SJSA1 (cell line): ENCODE measurements at places on chromosomes 12 and 14. TPM values are rescaled to one million over a fixed set of nuclear protein-coding genes. Genes with fewer than 3 reads are reported as not detected.
A peak's percentile ranks its signal among the peaks of the same experiment; 100 is the strongest.

- DNase-seq, result peak; percentile 32
Observed at GRCh38 chr14:23047034-23047634, 5.1 kb downstream of the PSMB11 start.

DNA sequence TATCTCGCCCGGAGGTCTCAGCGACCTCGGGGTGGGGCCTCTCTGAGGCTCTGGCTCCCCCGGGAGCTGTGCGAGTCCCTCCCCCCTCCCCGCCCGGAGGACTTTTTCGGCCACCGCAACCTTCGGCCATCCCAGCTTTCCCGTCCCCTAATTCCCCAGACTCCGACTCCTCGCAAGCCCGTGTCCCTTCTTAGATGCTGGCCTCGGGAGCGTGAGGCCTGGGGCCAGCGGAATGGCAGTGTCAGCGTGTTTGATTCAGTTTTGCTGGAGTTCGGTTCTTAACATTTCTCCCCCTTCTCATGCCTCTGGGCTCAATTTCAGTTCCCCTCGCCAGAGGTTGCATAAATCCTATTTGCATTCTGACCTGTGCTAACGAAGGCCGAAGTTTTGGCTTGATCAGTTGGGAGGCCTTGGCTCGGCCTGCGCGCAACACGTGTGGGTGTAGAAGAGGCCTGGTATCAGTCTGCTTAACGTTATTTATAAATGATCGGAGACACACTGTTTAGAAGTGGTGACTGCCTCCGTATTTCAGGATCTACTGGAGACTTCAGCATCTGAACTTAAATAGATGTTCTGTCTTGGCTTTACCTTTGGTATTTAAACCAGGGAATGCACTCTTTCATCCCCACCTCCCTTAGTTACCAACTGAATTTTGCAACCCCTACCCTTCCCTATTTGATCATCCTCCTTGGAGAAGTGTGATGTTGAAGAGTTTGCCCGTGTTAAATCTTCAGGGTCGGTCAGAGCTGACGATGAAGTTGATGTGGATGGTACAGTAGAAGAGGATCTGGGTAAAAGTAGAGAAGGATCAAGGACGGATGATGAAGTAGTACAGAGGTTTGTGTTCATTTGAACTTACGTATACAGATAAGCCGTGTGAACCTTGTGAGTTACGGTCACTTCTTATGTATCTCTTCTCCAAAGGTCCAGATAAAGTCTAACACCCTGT lies 851 bp downstream of the HSP90B1 start:
- peak; percentile 12 for DNase-seq

GRCh38 chr14:76863724-76864407 lies 37.7 kb downstream of the LRRC74A start:
- DNase-seq, result no peak

The LRTM2 gene
- not detected in 2 replicates for total RNA-seq

The DCN gene
- 37.2 and 71.4 TPM in 2 replicates for total RNA-seq

GRCh38 chr12:48441069-48441468 lies 31.3 kb upstream of the ANP32D start:
- no peak for DNase-seq
